ENCODE measurements at places on chromosomes 7 and 10. TPM values are rescaled to one million over a fixed set of nuclear protein-coding genes. Genes with fewer than 3 reads are reported as not detected.
A peak's percentile ranks its signal among the peaks of the same experiment; 100 is the strongest.

GRCh38 chr7:96016056-96016586 lies 243.8 kb downstream of the DYNC1I1 start:
- DNase-seq: no peak

The NEUROG3 gene
- 0.27 TPM for total RNA-seq

GRCh38 chr7:3412871-3413270 lies 111.8 kb downstream of the SDK1 start:
- DNase-seq: no peak

DNA sequence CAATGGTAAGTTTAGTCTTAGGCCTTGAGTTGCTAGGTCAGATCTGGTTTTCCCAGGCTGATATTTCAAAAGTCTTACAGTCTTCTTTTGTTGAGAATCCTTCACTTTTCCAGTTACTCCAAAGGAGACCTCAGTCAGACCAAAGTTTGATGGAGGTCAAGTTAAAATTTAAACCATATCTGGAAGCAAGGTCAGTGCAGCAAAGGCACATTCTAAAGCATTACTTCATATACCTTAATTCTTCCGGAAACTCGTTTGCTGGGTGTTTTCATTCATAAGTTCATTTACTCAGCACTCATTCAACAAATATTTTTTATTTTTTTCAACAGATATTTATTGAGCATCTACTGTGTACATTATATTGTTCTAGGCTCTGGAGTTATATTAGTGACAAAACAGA lies 403.0 kb upstream of the LRGUK start:
- no peak for DNase-seq

GRCh38 chr7:33981226-33981625 lies 75.9 kb downstream of the BMPER start:
- DNase-seq: no peak

DNA sequence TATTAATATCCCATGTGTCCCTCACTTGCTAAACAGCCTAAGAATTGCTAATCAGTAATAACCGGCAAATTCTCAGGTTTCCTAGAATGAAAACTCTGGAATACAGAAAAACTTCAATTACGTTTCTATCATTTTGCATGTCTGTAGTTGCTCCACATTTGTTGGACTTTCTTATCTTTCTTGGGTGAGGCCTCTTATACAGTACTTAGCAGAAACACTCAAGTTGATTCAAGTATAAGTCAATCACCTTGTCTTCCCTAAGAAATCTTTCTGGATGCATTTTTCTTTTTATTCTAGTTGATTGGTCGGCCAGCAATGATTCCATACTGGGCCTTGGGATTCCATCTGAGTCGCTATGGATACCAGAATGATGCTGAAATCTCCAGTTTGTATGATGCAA lies 61.4 kb downstream of the MGAM2 start:
- no peak for DNase-seq

The ZNF25 gene
- total RNA-seq: 15.4 TPM

- DNase-seq: no peak
These were observed 344.7 kb upstream of the NPSR1 start for GRCh38 chr7:34313289-34313688.

The PTPRN2 gene
- 2.3 TPM for total RNA-seq

The FAM221A gene
- 4.1 TPM for total RNA-seq

The DMBT1 gene
- not detected for total RNA-seq

The CHRM2 gene
- total RNA-seq: 45.8 TPM

DNA sequence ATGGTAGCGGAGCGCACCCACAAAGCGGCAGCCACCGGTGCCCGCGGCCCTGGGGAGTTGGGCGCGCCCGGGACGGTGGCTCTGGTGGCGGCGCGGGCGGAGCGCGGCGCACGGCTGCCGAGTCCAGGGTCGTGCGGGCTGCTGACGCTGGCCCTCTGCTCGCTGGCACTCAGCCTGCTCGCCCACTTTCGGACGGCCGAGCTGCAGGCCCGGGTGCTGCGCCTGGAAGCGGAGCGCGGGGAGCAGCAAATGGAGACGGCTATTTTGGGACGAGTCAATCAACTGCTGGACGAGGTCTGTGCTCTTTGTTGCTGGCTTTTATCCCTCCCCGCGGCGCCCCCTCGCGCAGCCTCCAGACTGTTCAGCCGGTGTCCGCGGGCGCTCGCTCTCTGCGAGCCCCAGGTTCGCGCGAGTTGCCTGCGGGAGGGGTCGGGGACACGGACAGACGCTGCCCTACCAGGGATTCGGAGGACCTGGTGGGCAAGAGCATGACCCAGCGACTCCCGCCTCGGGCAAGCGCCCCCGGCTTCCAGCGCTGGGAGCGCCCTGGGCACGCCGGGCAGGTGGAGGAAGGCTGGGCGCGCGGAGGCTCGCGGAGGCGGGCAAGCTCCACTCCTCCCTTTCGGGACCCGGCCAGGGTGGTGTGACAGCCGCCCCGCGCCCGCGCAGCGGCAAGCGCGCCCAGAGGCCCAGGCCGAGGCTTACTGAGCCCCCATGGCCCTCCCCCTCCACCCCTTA lies 887 bp downstream of the COL13A1 start:
- peak; percentile 48 for DNase-seq

DNA sequence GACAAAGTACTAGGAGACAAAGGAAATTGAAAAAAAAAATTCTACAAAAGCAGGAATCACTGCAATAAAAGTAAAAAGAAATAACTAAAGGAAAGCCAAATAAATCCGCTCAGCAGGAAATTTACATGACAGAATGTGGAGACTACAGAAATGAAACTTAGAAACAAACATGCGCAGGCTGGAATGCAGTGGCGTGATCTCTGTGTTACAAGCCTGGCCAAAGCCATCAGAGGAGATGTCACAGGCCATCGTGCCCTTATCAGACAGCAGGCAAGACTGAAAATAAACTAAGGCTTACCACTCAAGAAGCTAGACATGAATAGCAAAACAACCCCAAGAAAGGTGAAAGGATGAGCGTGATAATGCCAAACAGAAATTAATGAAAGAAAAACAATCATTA lies 6.3 kb upstream of the CAMK2B start:
- DNase-seq: no peak

DNA sequence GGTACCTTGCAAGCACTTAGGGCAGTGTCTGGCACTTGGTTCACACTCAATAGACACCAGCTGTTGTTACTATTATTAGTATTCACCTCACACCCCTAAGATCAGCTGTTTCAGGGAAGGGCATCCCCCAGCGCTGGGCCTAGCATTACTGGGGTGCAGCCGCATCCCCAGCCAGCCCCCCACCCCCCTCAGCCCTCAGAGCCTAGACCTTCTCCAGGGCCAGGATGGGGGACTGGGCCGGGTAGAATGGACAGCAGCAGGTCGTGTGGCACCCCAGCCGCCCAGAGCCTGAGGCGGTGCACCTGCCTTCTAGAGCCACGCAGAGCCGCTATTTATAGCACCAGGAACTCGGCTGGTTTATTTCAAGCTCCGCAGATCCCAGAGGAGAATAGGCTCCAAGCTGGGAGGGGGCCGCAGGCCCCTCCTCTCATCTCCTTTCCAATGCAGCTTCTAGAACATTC lies 60.5 kb downstream of the GTF2IRD1 start:
- DNase-seq: no peak

The ADAM12 gene
- 7.9 TPM for total RNA-seq

GRCh38 chr7:85274454-85274853 lies 87.6 kb upstream of the SEMA3D start:
- DNase-seq: no peak

DNA sequence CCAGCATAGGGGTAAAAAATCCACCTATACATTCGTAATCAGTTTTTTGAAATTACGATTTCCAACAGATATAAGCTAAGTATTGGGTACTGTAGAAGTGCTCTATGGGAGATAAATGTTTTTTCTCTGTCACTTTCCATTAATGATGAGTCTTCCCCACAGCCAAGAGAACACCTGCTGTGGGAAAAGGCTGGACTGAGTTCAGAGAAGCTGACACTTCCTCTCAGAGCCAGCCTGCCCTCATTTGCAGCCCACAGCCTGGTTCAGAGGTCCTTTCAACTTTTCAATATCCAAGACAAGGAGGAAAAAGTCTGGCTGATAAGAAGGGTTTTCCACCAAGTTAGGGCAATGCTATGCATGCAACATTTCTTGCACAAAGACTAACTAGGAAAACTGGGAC lies 64.5 kb upstream of the DNAJB12 start:
- no peak for DNase-seq

- peak; percentile 21 for DNase-seq
These were observed 566 bp downstream of the ZNF789 start for GRCh38 chr7:99473315-99473596.

The MRLN gene
- total RNA-seq: not detected

The TACC2 gene
- total RNA-seq: 210 TPM

DNA sequence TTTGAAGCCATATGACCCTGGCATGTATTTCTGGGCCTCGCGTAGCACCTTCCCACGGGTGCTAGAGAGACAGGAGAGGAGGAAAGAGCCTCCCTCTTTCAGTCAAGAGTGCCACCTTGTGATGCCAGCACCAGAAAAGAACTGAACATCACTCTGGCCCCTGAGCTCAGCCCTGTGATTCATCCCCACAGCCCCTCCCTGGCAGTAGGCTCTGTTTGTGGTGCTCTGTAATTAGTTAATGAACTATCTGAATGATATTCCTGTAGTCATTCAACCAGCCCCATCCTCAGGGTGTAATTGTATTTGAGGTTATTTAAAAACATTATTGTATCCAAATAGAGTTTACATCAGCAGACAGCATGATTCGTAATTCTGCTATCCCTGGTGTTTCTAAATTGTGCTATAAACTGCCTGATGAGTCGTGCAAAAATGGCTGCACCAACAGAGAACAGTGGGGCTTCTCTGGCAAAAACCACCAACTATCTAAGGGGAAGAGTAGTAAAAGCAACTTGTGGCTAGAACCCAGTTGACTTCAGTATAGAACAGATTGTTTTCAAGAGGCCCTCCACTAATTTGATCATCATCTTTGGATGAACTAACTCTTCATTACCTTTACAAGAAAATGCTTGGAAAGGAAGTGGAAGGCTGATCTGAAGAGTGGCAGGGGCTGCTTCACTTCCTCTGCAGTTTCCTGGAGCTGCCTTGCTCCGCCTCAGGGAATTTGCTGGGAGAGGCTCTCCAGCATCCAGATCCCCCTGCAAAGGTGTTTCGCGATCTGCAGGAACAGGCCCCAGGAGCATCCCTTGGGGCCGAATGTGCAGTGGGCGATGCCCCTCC lies 23.7 kb upstream of the TIAL1 start:
- DNase-seq: no peak

The FAM13C gene
- total RNA-seq: 11.9 TPM

The SEM1 gene
- total RNA-seq: 59.8 TPM

DNA sequence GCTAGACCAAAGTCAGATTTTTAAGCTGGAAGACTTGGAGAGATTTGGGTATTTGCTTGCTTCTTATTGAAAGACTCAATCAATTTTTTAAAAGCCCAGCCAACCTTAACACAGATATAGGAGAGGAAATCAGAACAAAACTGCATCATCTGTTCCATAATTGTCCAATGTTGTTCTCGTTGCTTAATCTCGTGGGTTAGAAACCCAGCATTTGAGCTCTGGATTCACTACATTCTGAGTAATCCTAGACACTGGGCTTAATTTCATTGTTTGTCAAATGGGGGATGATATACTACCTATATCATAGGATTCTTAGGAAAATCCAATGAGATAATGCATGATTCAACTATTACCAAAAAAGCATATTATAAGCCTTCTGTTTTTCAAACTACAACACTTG lies 48.9 kb downstream of the CALD1 start:
- no peak for DNase-seq

GRCh38 chr7:45543473-45543872 lies 30.7 kb upstream of the ADCY1 start:
- no peak for DNase-seq

GRCh38 chr10:96025566-96025965 lies 17.8 kb upstream of the CCNJ start:
- no peak for DNase-seq

DNA sequence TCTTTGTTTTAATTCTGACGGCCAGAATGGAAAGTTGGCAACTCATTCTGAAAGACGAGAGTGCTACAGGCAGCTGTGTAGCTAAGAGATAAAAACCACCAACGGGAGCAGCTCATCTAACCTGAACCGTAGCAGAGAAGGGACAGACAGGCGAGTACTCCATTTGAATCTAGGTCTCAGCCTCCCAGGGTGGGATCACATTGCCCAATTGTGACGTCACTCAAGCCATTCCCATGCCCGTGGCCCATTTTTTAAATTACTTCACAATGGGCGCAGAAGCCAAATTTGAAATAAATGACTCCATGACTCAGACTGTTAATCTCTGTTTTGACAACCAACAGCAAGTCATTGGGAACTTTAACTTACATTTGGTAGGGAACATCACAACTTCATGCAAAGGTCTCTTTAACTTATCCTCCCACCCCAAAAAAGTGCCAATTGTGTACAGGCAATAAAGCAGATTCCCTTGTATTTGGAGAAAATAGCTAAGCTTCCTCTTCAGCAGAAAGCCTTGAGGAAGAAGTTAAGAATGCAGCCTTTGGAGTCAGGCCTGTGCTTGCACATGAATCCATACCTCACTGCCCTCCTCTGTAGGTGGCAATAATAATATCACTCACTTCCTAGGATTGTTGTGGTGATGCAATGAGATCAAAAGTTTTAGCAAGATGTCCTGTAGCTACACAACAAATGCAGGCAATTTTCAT lies 93.2 kb upstream of the KIF5B start:
- DNase-seq: peak; percentile 69

DNA sequence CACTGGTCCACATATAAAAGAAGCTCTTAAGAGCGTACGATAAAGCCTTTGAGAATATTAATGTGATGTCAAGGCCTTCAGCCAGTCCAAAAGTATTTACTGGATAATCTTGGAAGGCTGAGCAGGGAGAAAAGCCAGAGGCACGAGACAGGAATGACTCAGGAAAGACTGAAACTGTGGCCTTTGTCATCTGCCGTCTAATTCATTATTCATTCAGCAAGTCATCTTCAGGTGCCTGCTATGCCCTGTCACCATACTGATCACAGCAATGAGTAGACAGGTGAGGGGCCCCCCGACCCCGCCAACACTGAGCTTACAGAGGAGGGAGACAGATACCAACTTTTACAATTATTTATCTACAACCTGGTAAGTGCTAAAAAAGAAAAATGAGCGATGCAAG lies 78.9 kb downstream of the VOPP1 start:
- DNase-seq: no peak

- DNase-seq: no peak
These were observed 81.0 kb upstream of the SLC25A13 start for GRCh38 chr7:96402913-96403312.

- no peak for DNase-seq
These were observed 125.8 kb downstream of the MAD1L1 start for GRCh38 chr7:2106924-2107323.

DNA sequence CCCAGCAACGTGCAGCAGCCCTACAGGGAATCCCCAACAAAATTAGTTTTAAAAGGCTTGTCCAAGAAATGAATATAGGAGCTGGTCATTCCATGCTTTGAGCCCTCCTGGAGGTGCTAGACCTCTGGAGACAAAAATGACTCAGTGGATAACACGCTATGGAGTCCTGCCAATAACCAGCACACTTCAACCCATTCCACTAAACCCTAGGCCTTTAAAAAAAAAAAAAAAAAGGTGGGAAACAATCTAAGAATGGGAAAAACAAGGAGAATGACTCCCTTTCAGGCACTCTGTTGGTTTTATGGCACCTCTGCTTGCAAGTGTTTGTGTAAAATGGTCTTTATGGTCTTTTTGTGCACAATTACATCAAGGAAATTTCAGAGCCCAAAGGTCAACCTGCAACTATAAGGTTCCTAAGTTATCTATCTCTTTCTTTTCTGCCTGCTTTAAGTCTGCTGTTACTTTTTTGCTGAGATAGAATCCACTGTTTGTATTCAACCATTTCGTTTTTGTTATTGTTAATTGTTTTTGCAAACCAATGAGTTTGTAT lies 21.3 kb downstream of the AVL9 start:
- DNase-seq: no peak

The NCF1 gene
- total RNA-seq: 10.8 TPM

- no peak for DNase-seq
These were observed 42.2 kb upstream of the MAGI2 start for GRCh38 chr7:79495544-79496272.

The SUV39H2 gene
- total RNA-seq: 6.4 TPM

All from left cardiac atrium (tissue), 4 donors.